ENCODE measurements at places on chromosomes 1 and 21.

- DNase-seq, result no peak
Measured at GRCh38 chr21:40797891-40798290, 49.1 kb downstream of the DSCAM start.

GRCh38 chr1:72650843-72651435 is 368.6 kb upstream of the NEGR1 start:
- DNase-seq, result no peak

DNA sequence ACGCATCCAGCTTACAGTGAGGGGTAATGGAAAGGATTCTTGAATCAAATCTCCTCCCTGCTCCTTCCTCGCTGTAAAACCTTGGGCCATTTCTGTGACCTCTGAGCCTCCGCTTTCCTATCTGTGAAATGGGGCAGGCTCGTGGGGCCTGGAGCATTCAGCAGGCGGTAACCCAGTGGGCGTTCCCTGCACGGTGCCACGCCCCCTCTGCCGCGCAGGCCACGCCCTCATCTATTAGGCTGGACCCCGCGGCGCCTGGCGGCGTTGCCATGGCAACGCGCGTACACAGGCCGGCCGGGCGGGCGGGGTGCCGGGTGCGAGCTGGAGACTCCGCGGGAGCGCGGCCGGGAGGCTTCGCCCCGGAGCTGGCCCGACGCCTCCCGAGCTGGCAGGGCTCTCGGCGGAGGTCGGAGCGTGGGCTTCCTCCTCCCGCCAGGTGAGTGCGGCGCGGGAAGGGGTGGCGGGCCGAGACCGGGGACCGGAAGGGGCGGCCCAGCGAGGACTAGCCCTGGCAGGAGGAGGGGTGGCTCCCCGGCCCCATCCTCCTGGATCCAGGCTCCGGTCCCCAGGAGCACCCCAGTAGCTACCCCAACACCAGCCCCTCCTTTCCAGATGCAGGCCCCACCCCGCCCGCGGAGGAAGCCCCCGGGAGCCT is at the start of gene FHAD1:
Gene FHAD1, plus strand, starts transcription at position 264 of the 655 bp plus-strand sequence. CDS start 4,562 bp downstream, outside the sequence.
- peak; percentile 13 for DNase-seq

DNA sequence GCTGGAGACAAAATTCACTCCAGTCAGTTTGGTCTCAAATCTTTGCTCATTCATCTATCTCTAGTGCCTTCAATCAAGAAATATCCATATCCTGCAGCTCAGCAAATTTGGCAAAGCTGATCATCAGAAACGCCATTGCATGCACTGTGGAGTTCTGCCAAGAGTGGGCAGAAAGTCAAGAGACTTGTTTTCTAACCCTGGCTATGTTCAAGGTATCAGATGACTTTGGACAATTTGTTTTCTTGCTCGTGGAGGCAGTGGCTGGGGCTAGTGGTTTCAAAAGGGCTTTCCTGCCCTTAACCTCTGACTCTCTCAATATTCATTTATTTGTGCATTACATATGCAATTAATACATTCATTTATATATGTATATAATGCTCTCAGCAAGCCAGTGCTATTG is 12.8 kb upstream of the LRRC52 start:
- DNase-seq, result peak; percentile 37

DNA sequence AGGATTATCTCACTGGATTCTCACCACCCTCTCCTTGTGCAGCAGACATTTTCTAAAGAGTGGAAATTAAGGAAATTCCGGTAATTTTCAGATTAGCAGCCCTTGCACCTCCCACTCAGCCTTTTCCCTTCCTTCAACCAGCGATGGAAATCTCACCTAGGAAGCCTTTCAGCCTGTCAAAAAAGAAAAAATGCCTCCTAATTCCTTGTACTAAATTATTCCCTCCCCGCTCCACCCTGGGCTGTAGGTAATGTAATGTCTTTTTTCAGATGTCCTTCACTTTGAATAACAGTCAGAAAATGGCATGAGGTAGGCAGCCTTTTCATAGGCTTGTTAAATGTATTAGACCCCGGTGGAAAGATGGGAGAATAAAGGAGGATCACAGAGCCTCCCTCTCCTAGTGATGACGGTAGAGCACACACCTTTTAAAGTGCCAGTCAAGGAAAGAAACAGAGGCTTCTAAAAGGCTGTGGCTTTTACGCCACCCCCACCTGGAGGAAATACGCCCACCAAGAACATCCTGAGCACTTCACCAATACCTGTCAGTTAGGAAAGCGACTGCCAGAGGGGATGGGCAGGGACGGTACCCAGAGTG is 62.8 kb upstream of the NEK2 start:
- DNase-seq, result no peak

GRCh38 chr21:41428847-41429246 is 2.8 kb downstream of the MX1 start:
- no peak for DNase-seq

- DNase-seq, result no peak
Measured at GRCh38 chr21:45256021-45256911, 31.4 kb downstream of the POFUT2 start.

- no peak for DNase-seq
Measured at GRCh38 chr1:203799157-203799556, 3.7 kb downstream of the ZBED6 start.

DNA sequence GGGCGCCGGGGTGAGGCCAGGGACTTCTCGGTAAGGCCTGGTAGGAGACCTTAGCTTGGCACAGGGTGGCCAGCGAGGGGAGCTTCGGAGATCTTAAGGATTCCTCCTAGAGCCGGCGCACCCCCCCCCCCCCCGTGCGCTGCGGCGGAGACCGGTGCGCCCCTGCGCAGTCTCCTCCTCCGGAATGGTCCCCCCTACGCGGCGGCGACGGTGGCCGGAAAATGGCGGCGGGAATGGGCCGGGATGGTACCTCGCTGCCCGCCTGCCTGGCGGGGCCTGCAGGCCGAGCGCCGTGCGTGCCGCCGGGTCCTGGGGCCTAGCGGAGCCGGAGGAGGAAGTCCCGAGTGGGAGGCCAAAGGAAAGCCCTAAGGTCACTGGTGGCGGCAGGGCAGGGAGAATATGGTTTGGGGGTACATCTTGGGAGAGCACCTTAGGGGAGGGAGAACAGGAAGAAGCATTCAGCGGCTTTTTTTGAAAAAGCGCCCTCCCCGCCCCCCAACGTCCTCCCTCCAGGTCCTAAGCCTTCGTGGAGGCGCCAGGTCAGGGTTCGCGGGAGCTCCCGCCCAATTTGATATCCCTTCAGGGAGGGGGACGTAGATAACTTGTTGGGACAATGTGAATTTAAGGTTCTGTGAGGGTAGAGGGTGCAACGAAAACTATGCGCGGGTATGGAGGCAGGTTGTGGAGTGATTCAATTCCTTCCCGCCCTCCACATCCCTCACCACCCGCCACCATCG is 429 bp downstream of the SRRM1 start:
- peak; percentile 60 for DNase-seq

- DNase-seq, result no peak
Measured at GRCh38 chr1:87612956-87613355, 284.3 kb downstream of the LMO4 start.

DNA sequence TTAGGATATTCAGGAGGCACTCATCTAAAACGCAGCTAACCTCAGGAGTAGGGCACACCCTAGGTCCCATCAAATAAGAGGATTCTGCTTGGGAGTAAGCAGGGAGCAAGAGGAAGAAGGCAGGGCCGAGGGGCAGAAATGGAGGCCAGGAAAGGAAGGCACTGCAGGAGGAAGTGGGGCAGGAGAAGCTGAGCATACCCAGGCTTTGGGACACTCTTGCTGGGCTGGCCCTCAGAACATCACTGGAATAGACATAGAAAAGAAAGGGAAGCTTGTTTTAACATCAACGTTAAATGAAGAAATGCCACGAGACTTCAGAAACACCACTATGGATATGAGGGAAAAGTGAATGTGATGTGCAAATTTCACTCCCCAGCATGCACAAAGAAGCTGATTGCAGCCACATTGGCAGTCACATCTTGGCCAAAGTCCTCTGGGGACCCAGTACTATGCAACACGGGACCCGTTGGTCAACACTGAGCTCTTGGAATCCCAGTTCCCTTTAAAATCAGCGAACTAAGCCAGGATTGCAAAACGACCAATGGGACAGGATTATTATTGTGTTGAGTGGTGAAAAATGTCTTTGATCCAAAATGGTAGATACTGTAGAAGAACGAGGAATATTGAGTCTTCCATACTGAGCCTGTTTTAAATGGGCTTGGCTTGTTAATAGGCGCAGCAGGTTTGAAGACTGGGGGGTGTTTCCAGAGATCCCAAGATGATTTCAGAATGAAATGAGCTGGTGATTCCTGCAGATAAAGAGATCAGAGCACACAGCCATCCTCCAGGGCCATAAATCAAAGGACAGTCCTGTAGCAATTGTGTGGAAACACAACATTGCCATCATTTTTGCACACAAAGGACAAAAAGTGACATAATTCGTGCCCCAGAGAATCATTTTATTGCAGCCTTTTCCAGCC is 152.4 kb downstream of the TOMM20 start:
- DNase-seq, result no peak

GRCh38 chr1:23489842-23490241 is 5.9 kb upstream of the ASAP3 start:
- no peak for DNase-seq

DNA sequence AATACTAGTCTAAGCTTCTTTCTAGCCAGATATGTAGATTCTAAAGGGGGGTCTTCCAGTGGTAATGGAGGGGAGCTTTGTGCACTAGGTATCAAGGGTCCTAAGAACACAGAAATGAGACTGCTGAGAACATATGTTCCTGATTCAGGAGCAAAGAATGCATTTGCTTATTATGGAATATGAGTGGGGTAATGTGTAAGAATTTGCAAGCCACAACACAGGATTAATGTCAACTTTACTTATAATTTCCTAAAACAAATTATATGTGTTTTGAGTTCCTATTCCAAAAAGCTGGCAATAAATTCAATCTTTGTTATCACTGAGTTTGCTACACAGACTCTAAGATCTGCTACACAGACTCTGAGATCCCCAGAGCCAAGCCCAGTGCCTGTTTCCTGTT is 357.0 kb upstream of the PTBP2 start:
- DNase-seq, result no peak

DNA sequence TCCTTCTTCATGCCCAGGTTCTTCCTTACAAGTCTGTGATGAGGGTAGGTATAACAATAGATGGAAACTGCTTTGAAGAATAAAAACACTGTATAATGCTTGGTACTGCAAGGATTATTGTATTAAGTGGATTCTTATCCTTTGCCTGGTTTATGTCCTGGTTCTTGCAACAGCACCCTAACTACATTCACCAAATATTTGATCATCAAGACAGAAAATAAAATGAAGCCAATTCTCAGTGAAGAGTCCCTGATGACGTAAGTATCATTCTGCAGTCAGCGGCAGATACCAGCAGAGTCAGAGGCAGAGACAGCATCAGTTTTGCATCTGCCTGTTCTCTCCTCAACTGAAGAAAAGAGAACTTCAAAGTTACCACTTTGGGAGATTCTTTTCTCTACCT is 19.7 kb downstream of the ARHGEF11 start:
- no peak for DNase-seq

DNA sequence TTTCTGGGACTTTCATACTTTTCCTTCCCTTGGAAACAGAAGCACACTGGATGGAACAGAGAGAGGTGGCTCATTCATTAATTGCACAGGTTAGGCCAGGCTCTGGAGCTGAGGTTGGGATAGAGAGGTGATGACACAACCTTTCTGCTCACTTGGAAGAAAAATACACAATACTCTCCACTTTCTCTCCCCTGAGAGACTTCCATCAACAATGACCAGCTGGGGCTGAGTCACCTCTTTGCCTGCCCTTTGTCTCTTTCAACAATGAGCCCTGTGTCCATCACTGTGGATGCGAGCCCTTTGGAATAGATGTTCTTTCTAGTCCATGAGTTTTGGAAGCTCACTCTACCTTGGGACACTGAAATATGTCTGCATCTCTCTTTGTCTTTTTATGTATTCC is 43.1 kb downstream of the ATP2B4 start:
- DNase-seq, result no peak

DNA sequence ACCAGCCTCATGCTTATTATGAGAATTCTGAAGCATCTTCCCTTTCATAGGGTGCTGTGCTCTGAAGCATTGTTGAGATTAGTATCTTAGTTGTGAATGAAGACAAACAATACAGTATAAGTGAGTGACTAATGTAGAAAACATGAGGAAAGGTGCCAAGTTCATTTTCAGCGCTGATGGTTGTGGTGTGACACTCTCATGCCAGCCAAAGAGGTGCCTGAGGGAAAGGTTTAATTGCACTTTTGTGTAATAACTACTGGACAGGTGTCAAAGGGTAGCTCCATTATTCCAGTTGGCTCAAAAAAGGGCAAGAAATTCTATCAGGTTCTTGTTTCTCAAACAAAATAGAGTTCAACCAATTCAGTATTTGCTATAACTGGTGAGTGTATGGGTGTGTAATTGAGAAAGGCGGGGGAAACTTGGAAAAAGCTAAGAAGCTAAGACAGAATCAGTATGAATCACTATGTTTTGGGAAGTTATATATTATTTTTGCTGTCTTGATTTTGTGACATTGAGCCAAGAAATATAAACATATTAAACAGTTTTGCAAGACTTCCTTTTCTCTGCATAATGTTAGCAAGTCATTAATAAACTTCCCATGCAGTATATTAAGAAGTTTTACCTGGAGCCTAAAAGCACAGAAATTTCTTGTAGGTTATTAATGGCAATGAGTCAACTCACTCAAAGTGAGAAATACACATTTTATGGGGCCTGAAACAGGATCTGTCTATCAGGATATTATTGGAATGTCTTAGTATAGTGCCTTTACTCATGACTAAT is 31.8 kb downstream of the KCNK2 start:
- no peak for DNase-seq

DNA sequence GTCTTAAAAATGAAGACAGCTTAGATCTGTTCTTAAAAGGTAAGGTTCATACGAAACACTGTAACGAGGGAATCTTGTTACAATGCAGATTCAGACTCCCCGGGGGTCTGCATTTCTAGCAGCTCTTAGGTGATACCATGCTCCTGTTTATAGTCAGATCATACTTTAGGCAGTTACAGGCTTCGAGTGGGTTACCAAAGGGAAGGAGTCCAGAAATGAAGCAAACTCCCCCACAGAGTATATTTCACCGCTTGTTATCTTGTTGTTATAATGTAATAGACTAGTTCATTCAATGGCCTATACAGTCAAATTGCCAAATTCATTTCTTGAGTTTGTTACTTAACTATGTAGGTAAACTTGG is 601.1 kb downstream of the USP25 start:
- no peak for DNase-seq

- DNase-seq, result no peak
Measured at GRCh38 chr1:228071839-228072657, 10.5 kb upstream of the ARF1 start.

DNA sequence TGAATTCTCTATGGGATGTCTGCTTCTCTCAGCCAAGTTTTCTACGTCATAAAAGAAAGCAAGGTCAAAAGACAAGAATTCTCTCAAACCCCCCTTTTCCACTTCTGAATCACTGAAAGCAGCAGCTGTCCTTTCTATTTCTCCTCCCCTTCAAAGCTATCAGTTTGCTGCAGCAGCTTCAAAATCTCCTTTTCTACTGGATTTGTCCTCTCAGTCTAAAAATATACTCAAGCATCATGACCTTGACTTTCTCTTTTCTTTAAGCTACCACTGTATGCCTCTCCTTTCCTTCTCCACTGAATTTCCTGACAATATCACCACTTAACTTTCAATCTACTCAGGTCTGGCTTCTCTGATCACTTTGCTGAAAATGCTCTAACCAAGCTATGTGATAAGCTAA is 1.9 kb downstream of the WDR64 start:
- DNase-seq, result no peak

Measured in NCI-H446 (cell line).